Stimulated activated CD8-positive, alpha-beta memory T cell treated with anti-CD3 and anti-CD28 coated beads, Interleukin-15, amount 100 ng/mL, for 1 hour (primary cell): ENCODE measurements at places on chromosomes 3 and 15.

DNA sequence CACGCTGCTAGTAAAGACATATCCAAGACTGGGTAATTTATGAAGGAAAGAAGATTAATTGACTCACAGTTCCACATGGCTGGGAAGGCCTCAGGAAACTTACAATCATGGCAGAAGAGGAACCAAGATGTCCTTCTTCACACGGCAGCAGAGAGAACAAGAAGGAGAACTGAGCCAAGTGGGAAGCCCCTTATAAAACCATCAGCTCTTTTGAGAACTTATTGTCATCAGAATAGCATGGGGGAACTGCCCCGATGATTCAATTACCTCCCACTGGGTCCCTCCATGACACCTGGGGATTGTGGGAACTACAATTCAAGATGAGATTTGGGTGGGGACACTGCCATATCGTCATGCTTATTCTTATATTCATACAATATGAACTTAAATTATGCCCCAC lies 49.0 kb downstream of the DUT start:
- no peak for DNase-seq

DNA sequence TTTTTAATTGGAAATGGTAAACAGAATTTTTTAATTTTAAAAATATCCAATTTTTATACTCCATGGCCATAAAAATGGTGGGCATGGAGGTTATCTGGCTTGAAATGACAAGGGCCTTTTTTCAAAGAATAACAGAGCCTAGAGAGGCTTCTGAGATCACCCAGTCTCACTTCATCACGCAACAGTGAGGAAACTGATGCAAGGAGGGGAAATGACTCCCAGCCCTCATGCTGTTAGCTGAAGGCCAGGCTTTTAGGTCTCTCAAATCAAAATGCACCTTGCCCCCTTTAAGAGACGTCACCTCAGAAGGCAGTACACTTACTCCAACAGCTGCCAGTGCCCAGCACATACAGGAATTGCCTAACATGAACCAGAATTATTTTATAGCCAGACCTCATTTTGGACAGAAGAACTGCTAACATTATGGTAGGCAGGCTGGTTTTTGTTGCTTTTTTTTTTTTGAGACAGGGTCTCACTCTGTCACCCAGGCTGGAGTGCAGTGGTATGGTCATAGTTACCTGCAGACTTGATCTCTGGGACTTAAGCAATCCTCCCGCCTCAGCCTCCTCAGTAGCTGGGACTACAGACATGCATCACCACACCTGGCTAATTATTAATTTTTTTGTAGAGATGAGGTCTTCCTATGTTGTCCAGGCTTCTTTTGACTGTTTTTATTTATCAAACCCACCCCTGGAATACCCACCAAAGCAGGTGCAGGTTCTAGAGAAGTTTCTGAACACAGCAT lies 9.1 kb downstream of the RAB43 start:
- DNase-seq, result no peak

GRCh38 chr3:135083179-135083578 lies 288.1 kb downstream of the EPHB1 start:
- DNase-seq, result no peak

DNA sequence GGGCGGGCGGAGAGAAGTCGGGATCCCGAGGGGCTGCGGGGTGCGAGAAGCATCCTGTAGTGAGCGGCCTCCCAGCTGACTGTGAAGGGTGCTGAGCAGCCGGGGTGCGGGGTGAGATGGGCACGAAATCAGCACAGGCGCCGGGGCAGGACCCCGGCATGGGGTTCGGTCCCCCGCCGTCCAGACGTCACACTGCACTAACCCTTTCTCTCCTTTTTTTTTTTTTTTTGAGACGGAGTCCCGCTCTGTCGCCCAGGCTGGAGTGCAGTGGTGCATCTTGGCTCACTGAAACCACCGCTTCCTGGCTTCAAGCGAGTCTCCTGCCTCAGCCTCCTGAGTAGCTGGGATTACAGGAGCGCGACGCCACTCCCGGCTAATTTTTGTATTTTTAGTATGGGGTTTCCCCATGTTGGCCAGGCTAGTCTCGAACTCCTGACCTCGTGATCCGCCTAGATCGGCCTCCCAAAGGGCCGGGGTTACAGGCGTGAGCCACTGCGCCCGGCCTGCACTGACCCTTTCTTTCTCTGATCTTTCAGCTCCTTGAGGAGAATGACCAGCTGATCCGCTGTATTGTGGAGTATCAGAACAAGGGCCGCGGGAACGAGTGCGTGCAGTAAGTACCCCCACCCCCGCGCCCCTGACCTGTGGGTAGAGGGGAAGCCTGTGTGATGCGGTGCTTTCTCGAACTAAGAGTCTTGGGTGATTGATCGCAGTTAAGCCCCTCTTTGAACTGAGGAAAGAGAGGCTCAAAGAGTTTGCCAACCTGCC lies 513 bp downstream of the SS18L2 start:
- DNase-seq, result no peak

GRCh38 chr15:29864501-29864900 lies 42.2 kb upstream of the TJP1 start:
- no peak for DNase-seq

GRCh38 chr3:111714305-111714704 lies 119.2 kb upstream of the ZBED2 start:
- DNase-seq, result no peak

DNA sequence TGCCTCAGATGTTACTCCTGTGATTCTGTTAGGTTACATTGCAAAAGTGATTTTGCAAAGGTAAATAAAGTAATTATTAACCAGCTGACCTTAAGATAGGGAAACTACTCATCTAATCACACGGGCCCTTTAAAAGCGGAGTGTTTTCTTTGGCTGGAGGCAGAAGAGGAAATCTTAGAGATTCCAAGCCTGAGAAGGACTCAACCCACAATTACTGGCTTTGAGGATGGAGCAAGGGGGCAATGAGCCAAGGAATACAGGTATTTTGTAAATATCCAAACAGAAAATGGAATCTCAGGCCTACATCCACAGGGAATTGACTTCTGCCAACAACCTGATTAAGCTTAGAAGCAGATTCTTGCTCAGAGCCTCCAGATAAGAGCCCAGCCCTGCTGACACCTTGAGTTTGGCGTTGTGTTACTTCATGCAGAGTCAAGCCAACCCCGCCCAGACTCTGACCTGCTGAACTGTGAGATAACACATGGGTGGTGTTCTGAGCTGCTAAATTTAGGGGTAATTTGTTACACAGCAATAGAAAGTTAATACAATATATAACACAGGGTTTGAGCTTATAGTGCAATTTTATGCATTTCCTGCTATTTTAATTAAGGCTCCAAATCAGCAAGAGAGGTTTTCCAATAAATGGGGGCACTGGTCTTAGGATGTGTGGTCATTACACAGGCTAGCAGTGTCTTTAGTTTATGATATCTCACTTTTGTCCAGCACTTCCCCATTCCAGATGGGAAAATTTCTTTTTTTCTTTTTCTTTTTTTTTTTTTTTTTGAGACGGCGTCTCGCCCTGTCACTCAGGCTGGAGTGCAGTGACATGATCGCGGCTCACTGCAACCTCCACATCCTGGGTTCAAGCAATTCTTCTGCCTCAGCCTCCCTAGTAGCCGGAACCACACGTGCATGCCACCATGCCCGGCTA lies 19.5 kb downstream of the NFKBIZ start:
- DNase-seq, result no peak

DNA sequence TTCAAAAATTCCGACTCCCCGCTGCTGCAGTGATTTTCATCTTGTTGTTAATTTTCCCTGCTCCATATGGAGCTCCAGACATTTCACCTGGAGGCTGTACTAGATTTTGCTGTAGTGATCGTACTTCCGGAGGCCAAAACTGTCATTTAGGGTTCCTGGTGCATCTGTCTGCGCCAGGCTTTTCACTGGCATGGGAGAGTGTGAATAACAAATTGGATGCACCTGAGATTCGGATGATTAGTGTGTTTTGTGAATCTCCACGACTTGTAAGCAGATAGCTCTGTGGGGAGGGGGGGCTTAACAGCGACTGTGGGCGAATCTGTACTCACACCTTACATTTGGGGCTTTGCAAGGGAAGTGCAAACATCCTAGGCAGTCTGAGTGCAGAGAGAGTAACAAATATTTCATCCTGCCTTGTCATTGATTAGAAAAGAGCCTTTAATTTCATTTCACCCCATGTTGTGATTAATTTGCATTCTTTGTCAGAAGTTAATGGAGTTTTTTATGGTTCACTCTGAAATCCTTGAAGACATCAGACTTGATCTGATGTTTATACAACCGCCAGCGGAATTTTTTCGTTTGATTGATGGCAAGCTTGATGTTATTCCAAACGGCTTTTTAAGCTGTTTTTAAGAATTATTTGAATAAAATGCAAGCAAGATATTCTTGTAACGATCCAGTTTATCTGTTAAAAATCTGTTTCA lies 92.5 kb upstream of the SKOR1 start:
- DNase-seq, result no peak

- no peak for DNase-seq
Measured at GRCh38 chr15:97947465-97948260, 12.8 kb upstream of the ARRDC4 start.

GRCh38 chr3:15974647-15975046 lies 176.9 kb upstream of the ANKRD28 start:
- DNase-seq, result no peak

GRCh38 chr3:85100316-85100715 lies 141.5 kb downstream of the CADM2 start:
- DNase-seq, result no peak

GRCh38 chr3:11521167-11521566 lies 122.5 kb downstream of the VGLL4 start:
- no peak for DNase-seq

- DNase-seq, result peak; percentile 63
Measured at GRCh38 chr15:45457641-45458539, 64.7 kb downstream of the SLC30A4 start.

- DNase-seq, result no peak
Measured at GRCh38 chr15:33567652-33568051, 256.9 kb downstream of the RYR3 start.

GRCh38 chr3:173351886-173352285 lies 45.7 kb upstream of the NLGN1 start:
- DNase-seq, result no peak

DNA sequence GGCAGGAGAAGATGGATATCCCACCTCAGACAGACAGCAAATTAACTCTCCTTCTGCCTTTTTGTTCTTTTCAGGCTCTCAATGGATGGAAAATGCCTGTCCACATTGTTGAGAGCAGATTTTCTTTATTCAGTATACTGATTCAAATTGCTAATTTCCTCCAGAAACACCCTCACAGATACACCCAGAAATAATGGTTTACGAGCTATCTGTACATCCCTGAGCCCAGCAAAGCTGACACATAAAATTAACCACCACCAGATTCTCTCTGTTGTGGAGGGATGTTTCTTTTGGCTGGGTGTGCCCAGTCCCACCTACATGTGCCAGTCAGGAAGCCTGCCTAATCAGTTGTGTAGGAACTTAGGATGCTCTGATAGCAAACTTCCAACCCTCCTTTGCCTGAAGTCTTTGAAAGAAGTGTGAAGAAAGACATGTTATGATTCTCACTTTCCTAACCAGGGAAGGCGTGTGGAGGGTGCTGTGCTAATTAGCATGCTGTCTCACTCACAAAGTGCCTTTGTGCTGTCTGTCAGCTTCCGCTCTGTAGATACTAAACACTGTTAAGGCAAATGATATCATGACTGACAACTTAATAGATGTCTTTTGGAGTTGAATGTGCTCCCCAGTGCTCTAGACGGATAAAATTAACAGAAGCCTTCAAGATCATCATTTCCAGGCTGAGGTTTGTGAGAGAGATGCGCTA lies 208.5 kb downstream of the CLSTN2 start:
- no peak for DNase-seq

- DNase-seq, result no peak
Measured at GRCh38 chr3:32110233-32110760, 3.9 kb downstream of the GPD1L start.

GRCh38 chr15:92681141-92681631 lies 25.6 kb upstream of the FAM174B start:
- no peak for DNase-seq

DNA sequence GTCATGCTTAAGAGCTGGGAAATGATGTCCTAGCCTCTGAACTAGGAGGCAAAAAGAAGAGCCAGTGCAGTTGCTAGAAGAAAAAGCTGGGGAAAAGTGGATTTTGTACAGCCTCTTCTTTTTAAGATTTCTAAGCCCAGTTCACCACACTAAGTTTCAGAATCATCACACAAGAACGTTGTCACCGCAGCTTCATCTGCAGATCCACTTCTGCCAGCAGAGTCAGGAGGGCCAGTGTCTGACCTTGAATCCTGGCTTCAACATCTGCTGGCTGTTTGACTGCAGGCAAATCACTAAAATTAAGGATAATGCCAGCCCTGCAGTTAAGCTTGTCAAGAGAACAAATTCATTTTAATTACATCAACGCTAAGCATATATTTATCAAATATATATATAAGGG lies 36.2 kb downstream of the HDC start:
- DNase-seq, result no peak

DNA sequence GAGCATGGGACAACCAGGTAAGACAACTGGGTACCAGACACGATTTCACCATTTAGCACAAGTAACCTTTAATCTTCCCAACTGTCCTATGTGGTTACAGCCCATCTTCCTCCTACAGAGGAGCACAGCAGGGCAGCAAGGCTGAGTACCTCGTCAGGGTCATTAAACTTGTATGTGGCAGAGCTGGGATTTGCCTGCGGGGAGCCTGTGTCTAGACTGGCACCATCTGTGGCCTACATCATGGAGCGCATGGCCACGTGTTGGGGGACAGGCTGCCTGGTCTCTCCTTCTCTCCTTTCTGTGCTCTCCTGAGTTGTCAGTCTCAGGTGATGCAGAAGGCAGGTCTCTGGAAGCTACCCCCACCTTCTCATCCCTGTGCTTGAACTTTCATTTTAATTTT lies 32.2 kb downstream of the GOLGA6A start:
- no peak for DNase-seq

GRCh38 chr3:88589138-88589537 lies 439.4 kb downstream of the C3orf38 start:
- no peak for DNase-seq

GRCh38 chr3:59290358-59290757 lies 240.5 kb upstream of the CFAP20DC start:
- DNase-seq, result no peak

GRCh38 chr3:12371525-12372140 lies 82.8 kb downstream of the PPARG start:
- no peak for DNase-seq

DNA sequence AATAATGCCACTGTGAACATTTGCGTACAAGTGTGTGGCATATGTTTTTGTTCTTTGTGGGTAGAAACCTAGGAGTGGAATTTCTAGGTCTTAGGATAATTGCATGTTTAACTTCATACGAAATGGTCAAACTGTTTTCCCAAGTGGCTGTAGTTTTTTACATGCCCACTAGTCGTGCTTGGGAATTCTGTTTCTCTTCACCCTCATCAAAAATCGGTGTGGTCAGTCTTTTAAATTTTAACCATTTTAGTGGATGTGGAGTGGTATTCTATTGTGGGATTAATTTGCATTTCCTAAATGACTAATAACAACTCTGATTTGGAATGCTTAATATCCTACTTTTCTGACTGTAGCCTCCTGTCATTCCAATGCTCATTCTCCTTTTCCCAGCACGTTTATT lies 27.6 kb downstream of the ZFAND6 start:
- DNase-seq, result no peak

- no peak for DNase-seq
Measured at GRCh38 chr3:17771177-17772017, 29.0 kb upstream of the TBC1D5 start.

- DNase-seq, result no peak
Measured at GRCh38 chr3:16546186-16547010, 32.9 kb upstream of the RFTN1 start.
